Muscle of back (tissue), 13 donors: ENCODE measurements at places on chromosomes 5 and 9.

DNA sequence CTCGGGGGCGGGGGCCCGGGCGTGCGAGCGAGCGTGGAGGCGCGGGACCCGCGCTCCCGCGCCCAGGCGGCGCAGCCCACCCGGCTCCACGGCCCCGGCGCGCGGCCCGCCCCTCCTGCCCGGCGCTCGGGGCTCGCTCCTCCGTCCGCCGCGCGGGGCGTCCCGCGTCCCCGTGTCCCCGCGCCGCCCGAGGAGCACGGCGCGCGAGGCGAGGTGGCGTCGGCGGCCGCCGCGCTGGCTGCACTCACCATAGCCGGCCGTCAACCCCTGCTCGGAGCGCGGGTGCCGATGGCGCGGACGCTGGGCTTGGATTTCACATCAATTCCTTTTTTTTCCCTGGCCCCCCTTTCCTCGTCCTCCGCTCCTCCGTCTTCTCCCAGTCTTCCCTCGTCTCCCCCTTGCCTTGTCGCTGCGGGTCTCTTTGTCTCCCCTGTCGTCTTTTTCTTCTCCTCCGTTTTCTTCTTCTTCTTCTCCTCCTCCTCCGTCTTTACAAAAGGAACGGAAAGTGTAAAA, 494 bp downstream of the PTCH1 start:
- no peak for DNase-seq

DNA sequence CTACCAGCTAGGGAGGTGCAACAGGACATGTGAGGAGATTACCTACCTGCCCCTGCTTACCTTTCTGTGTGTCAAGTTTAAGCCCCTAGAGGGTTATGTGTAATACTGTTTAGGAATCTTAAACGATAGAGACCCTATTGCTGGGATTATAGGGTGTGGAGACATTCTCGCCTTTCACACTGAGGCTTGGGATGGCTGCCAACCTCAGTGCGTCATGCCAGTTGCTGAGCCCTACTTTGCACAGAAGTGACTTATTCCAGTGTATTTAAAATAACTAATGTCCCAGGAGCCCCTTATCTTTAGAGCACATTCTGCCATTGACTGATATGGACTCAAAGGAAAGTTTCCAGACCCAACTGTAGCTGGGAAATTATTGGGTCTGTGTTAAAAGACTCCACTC, 76.6 kb upstream of the XPA start:
- no peak for DNase-seq

DNA sequence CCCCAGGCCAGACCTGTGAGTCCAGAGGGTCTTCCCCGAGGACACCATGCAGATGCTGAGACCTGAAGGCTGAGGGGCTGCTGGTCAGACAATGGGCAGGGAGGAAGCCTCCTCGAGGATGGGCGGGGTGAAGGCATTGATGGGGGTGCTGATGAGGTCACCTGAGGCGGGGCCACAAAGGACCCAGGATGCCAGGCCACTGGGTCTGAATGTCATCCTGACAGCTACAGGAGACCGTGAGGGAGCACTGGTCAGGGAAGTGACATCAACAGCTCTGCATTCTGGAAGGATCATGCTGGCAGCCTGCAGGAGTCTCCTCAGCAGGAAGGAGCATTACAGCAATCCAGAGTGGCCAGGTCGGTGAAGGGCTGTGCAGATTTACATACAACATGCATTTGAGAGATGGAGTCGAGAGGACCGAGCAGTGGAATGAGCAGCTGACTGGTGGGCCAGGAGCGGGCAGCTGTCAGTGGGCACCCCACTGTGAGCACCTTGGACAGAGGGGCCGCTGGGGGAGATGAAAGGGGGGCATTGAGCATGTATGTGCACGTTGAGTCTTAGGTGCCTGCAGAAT, 77.7 kb upstream of the ADAMTS2 start:
- DNase-seq: no peak

DNA sequence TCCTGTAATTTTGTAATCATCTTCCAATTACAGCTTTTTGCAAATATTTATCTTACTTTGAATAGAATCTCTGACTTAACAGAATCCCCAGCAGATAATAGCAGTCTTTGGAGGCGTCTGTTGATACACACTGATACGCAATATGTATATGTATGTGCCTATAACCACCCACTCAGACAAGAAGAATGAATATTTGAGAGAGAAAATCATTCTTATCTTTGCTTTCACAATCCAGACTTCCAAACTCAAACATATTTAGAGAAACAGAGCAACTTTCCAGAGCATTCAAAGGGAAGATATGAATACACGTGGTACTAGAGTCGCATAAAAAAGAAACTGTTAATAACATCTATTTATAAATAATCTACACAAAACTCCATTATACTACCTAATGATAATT, 6.1 kb downstream of the RORB start:
- no peak for DNase-seq

GRCh38 chr9:115997923-115998322, 155.7 kb upstream of the PAPPA start:
- peak; percentile 56 for DNase-seq

DNA sequence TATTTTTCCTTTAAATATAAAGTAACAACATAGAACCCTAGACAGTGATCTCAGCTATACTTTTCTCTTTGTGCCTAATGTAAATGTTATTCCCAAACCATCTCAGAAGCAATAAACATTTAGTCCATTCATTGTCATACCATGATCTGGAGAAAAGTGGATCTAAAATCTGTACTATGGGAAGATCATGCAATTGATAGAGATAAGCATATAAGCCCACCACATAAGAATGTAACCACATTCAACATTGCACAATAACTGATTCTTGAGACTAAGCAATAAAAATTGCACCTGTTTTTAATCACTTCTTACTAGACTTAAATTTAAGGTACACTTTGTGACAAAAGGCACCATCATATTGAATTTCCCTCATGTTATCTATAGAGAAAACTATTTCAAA, 1403.0 kb upstream of the C9orf72 start:
- no peak for DNase-seq

DNA sequence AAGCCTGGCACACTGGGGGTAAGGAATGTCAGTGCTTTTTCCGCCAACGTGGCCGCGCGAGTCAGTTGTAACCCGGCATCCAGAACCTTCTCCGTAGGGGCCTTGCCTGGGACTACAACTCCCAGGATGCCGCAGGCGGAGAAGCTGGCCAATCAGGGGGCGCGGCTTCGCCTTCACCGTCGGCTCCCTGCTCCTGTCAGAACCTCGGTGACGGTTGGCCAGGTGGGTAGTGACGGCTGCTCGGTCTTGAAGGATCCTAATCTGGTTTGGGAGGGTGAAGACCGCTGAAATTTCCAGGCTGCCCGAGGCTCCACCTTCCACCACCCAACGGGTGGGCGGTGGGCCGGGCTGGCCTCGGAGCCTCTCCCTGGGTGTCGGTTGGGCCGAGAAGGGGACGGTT, at the start of gene C5orf58:
Gene C5orf58 (plus strand): TSS at position 200 of the 400 bp plus-strand sequence. CDS start 1,992 bp downstream, outside the sequence.
- DNase-seq: no peak

GRCh38 chr9:128705051-128705965, 3.0 kb downstream of the PKN3 start:
- no peak for DNase-seq
